CD4-positive, alpha-beta memory T cell (primary cell): ENCODE measurements at places on chromosomes 11 and 22. TPM values are rescaled to one million over a fixed set of nuclear protein-coding genes. Genes with fewer than 3 reads are reported as not detected.

DNA sequence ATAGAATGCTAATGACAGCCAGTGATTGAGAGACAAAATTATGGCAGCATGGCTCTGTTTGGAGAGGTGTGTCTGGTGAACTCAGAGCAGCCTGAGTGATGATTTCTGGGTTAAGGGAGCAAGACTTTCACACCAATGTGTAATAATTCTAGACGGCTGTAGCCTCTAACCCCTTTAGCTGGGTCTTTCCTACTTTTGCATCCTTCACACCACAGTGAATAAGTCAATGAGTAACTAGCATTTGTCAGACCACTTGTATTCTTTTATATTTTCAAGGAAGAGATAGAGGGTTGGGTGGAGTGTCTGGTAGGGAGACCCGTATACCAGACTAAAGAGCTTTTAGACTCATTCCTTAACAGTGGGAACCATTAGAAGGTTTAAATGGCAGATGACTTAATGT is 50.4 kb downstream of the ATXN10 start:
- H3K4me3 ChIP-seq, result no peak overlapping the region
- H3K4me1 ChIP-seq, result peaks cover 4% of the 10 kb centered on the region
- H3K27me3 ChIP-seq, result no peaks in the 10 kb centered on the region
- H3K27ac ChIP-seq, result no peak overlapping the region
- DNase-seq, result no peak

Gene SPTBN2
- total RNA-seq, result not detected

Gene HTR3B
- total RNA-seq, result not detected

DNA sequence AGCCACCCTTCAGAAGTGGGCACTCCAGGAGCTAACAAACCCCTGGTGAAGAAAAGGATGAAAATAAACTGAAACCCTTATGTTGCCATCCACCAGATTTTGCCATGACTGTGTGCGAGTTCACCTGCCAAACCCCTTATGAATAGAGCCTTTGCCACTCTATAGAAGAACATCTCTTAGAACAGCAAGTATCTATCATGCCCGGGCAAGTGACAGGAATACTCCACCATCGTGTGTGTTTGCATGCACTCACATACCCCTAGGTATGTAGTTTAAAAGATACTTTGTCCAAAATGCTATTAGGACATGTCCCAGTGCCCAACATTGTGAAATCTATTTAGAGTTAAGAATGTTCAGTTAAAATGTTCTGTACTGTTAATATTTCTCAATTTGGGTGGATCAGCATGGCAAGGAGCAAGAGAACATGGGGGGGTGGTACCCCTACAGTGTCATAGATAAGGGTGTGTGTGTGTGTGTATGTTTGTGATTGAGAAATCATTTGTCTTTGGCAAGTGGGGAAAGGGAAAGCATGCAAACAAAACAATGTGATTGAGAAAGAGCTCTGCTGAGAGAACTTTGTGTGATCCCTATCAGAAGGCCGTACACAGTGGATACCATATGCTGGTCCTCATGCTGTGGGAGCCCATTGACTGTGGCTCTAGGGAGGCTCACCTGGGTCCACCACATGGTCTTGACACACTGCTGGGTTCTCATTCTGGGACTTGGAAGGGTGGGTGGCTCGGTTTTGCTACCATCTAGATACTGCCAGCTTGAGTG is 94.9 kb downstream of the ZBTB16 start:
- no peak overlapping the region for H3K4me3 ChIP-seq
- H3K4me1 ChIP-seq, result peaks cover 28% of the 10 kb centered on the region
- DNase-seq, result no peak
- H3K27ac ChIP-seq, result no peak overlapping the region
- no peaks in the 10 kb centered on the region for H3K36me3 ChIP-seq

DNA sequence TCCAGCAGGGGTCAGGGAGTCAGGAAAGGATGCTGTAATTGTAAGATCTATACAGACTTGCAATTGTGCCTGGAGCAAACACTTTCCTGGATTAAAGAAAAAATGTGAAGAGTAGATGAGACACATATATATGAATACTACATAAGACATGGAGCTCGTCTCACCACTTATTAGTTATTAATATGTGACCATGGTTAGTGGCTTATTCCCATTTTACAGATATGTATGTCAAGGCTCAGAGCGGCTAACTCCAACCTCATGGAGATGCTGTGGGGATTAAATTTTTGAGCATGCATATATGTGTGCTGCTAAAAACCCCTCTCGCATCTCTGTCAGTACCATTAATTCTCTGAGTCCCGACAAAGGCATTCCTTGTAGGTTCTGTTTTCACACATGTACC is 125.7 kb downstream of the SLC1A2 start:
- H3K27me3 ChIP-seq, result no peaks in the 10 kb centered on the region
- no peak overlapping the region for H3K27ac ChIP-seq
- H3K4me1 ChIP-seq, result peaks cover 8% of the 10 kb centered on the region
- H3K36me3 ChIP-seq, result no peaks in the 10 kb centered on the region
- no peak for DNase-seq
- H3K4me3 ChIP-seq, result no peak overlapping the region

DNA sequence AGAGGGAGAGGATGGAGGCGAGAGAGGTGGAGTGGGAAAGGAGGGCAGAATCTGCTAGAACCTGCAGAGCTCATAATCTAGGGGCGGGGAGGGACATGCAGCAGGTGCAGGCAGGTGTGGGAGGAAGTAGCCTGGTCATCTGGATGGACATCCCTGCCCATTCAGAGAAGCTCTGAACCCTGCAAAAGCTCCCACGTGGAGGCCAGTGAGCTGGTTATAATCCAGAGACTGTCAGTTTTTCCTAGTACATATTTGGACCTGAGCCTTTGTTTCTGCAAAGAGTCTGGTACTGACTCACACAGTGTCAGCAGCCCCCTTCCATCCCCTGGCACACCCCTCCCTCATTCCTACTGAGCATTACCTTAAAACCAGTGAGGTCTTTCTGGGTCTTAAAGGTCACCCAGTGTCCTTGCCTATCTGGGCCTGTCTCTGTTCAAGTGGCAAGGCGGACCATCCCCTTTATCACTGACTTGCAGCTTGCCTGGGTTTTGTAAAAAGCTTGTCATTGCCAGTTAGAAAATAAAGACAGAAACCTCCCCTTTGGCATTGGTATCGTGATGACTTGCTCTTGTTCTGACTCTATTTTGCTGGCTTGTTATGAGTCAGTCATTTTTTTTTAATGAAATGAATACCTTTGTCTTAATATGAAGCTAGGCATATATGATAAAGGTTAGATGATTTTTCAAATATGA is 26.1 kb downstream of the PTPRJ start:
- peaks cover 86% of the 10 kb centered on the region for H3K4me1 ChIP-seq
- H3K4me3 ChIP-seq, result peak overlapping the region; percentile 4
- H3K27ac ChIP-seq, result peak overlapping the region; percentile 58
- no peaks in the 10 kb centered on the region for H3K27me3 ChIP-seq
- no peak for DNase-seq
- no peaks in the 10 kb centered on the region for H3K36me3 ChIP-seq

DNA sequence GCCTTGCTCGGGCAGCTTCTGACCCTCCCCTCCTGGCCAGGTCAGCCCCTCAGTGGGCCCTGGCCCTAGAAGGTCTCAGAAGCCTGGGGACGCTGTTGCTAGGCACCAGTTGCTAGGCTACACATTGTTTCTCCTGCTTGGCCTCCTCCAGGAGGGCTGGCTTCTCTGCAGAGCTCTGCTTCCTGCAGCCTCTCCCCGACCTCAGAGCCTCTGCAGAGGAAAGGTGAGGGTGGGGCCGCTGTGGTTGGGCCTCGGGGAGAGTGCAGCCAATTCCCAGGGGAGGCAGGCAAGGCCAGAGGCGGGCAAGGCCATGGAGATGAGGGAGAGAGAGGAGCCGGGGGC is 27.6 kb upstream of the LRRC10B start:
- no peak overlapping the region for H3K4me3 ChIP-seq
- no peak for DNase-seq
- H3K4me1 ChIP-seq, result peaks cover 8% of the 10 kb centered on the region
- H3K36me3 ChIP-seq, result no peaks in the 10 kb centered on the region

DNA sequence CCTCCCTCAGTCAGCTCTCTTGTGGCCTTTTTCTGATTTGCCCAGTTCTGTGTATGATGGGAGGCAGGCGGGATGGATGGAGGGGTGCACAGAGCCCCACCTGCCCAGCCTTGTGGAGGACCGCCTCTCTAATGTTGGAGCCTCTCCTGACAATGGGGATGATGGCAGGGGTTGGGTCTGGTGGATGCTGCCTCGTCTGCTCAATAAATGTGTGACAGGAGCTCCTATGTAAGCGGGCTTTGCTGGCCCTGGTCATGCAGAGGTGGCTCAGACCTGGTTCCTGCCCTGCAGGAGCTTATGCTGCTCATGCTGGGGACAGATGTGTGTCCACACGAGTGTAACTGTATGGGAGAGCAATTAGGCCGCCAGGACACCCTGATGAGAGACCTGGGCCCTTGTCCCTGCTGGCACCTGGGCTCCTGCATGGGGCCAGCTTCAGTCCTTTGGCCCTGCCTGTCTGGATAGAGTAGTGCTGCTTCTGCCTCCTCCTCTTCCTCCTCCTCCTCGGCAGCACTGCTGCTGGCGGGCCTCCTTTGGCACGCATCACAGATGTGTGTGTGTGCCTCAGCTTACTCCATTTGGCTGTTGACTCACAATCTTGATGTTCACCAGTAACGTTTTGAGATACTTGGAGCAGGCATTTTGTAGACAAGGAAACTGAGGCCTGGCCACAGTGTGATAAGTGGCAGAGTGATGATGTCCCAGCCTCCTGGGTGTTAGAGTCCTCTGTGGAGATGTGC is 131.0 kb downstream of the TBC1D22A start:
- no peaks in the 10 kb centered on the region for H3K27me3 ChIP-seq
- H3K4me1 ChIP-seq, result no peaks in the 10 kb centered on the region
- no peak overlapping the region for H3K27ac ChIP-seq
- no peak overlapping the region for H3K4me3 ChIP-seq
- no peak for DNase-seq

DNA sequence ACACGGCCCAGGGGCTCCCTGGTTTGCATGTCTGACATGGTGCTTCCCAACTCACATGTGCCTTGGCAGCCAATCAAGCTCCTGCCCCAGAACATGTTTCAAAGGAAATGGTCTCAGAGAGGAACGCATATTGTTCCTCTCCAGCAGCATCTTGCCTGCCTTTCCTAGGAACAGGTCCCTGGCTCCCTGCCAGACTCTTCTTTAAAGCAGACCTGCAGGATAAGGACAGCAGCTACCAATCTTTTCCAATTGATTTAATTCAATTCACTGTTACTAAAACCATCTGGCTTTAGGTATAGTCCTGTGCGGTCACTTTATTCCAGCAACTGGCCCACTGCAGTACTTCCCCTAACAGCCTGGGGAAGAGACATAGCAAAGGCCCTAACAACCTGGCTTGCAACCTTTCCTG is 79.9 kb downstream of the AMBRA1 start:
- peaks cover 2% of the 10 kb centered on the region for H3K36me3 ChIP-seq
- DNase-seq, result no peak
- H3K27ac ChIP-seq, result no peak overlapping the region
- H3K27me3 ChIP-seq, result no peaks in the 10 kb centered on the region
- H3K4me3 ChIP-seq, result no peak overlapping the region
